ENCODE measurements at places on chromosomes 12 and 14. TPM values are rescaled to one million over a fixed set of nuclear protein-coding genes. Genes with fewer than 3 reads are reported as not detected.

Gene TBK1
- total RNA-seq = 38.6 TPM

Gene NGB
- not detected for total RNA-seq

Gene NRXN3
- total RNA-seq = 3.3 TPM

Gene SERPINA3
- 36.9 TPM for total RNA-seq

Gene TAS2R7
- not detected for total RNA-seq

Gene KITLG
- 24.1 TPM for total RNA-seq

Gene PTPN21
- total RNA-seq = 10.5 TPM

Gene PZP
- total RNA-seq = 1.5 TPM

Gene OR6C70
- total RNA-seq = not detected

Gene STYK1
- total RNA-seq = 19.5 TPM

Gene GLIPR1L1
- not detected for total RNA-seq

Gene KRT82
- not detected for total RNA-seq

Gene LHX5
- total RNA-seq = not detected

Gene PTPRQ
- not detected for total RNA-seq

Gene CLEC7A
- 0.09 TPM for total RNA-seq

Gene CLEC1A
- total RNA-seq = 2.4 TPM

Gene NUP37
- 35.0 TPM for total RNA-seq

Gene RNFT2
- total RNA-seq = 1.4 TPM

Gene IFI27
- total RNA-seq = 168 TPM

Gene SPIC
- total RNA-seq = not detected

Gene HOXC10
- not detected for total RNA-seq

Gene CLEC6A
- total RNA-seq = not detected

Gene KLHDC2
- total RNA-seq = 56.2 TPM

Gene NINJ2
- total RNA-seq = 0.90 TPM

Gene MYF6
- total RNA-seq = not detected

Gene ANG
- 2.6 TPM for total RNA-seq

Gene MUCL1
- total RNA-seq = not detected

Gene HOXC9
- not detected for total RNA-seq

Gene BEST3
- total RNA-seq = 0.09 TPM

Gene ALX1
- total RNA-seq = 0.09 TPM

Gene GALNT16
- 0.19 TPM for total RNA-seq

Gene NOXRED1
- total RNA-seq = 0.09 TPM

Gene MGST1
- 6.5 TPM for total RNA-seq

Gene SYNE2
- 39.2 TPM for total RNA-seq

Gene OR6C2
- not detected for total RNA-seq

Gene KLRD1
- total RNA-seq = 0.09 TPM

Gene CPNE6
- not detected for total RNA-seq

Gene CHD8
- total RNA-seq = 48.8 TPM

Gene ABCC9
- 0.19 TPM for total RNA-seq

Gene GSC
- total RNA-seq = 0.09 TPM

Gene L2HGDH
- total RNA-seq = 3.9 TPM

Gene GSKIP
- total RNA-seq = 41.2 TPM

Gene CCDC177
- not detected for total RNA-seq

Gene ADAMTS20
- not detected for total RNA-seq

Gene PRIMA1
- total RNA-seq = not detected

Gene PPM1A
- total RNA-seq = 13.9 TPM

Gene LRTM2
- not detected for total RNA-seq
